EL (cell line): ENCODE measurements at places on chromosomes 3 and 15.

DNA sequence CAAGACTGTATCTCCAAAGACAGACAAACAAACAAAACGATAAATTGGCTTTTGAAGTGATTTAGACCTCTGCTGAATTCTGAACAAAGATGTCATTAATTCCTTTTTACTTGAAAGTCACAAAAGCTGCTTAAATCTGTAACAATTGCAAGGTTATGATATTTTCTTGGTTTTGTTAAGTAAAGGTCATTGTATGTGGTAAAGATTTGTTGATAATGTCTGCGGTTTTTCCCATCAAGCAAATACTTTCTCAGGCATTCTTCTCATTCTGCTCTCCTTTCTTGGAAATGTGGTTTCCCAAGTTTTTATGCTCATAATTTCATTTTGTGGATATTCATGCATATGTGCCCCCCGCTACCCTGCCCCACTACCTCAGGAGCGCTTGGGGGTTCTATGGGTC lies 116.5 kb downstream of the SLMAP start:
- no peak for DNase-seq

- no peak for DNase-seq
Measured at GRCh38 chr3:42504334-42505127, 2.1 kb downstream of the VIPR1 start.

- peak; percentile 43 for DNase-seq
Measured at GRCh38 chr3:141348837-141349236, 19.5 kb upstream of the ZBTB38 start.

DNA sequence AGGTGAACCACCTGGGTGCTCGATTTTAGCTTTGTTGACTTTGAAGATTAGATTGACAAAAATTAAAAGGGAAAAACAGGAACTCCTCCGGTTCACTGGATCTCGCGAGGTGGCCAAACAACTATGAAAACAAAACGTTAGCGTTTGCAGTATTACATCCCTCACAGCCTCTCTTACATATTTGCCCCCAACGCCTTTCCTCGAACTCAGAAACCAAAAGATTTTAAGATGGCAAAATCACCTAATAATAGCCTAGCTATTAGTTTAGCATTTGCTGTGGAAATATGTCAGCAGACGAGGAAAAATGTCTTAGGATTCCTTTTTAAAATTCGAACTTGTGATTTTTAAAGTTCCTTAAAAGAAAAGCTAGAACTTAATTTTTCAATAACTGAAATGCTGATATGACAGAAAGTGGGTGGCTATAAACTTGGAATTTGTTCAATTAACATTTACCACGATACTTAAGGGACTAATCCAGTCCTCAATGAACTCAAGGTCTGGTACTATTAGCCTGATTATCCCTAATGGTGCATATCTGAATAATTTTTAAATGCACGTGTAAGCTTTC lies 491 bp upstream of the SENP7 start:
- DNase-seq, result no peak

GRCh38 chr3:140497331-140497730 lies 180.5 kb upstream of the TRIM42 start:
- no peak for DNase-seq

- DNase-seq, result no peak
Measured at GRCh38 chr15:67063689-67064606, 1.5 kb upstream of the SMAD3 start.

- DNase-seq, result peak; percentile 95
Measured at GRCh38 chr3:171284308-171285075, 175.7 kb downstream of the TNIK start.

GRCh38 chr15:43911235-43911781 lies 84.5 kb downstream of the WDR76 start:
- DNase-seq, result peak; percentile 98

GRCh38 chr15:34837246-34838016 lies 42.1 kb upstream of the ACTC1 start:
- peak; percentile 85 for DNase-seq

GRCh38 chr3:1883534-1883933 lies 215.1 kb upstream of the CNTN4 start:
- no peak for DNase-seq

DNA sequence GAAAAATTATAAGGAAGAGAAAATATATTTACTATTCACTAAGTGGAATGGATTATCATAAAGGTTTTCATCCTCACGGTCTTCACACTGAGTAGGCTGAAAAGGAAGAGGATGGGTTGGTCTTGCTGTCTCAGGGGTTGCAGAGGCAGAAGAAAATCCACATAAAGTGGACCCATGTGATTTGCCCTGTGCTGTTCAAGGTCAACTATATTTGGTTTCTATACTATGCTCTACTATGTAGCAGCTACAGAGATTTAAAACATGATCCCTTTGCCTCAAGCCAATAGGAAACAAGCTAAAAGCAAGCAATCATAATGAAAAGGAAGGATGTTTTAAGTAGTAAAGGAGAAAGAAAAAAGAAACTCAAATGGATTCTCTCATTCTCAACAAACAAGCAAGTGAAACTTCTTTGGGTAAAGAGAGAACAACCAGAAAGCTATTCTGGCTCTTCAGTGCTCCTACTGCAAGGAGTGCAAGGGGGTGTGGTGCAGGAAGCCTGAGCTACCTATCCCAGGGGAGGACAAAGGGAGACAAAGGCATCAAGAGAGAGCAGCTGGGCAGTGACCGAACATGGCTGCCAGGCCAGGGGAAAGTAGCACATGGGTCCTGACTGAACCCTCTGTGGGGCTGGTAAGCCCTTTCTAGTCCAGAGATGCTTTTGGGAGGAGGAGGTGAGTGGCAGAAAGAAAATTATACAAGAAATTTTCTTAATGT lies 35.9 kb downstream of the SFMBT1 start:
- no peak for DNase-seq

DNA sequence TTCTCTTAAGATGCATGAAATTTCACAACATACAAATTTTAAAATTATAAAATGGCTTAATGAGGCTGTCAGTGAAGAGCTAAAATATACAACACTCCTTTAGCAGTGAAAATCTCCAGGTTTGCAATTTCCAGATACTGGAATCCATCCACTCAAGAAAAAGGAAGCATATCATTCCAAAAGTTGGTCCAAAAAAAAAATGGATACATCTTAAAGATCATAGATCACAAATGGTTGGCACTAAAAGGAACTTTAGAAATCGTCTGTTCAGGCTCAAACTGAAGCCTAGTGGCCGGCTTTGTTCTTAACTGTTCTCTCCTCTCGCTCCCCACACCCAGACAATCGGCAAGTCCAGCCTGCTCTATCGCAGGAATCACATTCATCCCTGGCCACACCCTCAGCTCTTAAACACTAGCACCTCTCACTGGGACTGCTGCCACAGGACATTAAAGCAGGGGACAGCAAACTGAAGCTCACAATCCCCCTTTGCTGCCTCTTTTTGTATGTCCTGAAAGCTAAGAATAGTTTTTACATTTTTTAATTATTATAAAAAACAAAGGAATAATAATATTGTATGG lies 130.3 kb upstream of the CDIN1 start:
- no peak for DNase-seq

DNA sequence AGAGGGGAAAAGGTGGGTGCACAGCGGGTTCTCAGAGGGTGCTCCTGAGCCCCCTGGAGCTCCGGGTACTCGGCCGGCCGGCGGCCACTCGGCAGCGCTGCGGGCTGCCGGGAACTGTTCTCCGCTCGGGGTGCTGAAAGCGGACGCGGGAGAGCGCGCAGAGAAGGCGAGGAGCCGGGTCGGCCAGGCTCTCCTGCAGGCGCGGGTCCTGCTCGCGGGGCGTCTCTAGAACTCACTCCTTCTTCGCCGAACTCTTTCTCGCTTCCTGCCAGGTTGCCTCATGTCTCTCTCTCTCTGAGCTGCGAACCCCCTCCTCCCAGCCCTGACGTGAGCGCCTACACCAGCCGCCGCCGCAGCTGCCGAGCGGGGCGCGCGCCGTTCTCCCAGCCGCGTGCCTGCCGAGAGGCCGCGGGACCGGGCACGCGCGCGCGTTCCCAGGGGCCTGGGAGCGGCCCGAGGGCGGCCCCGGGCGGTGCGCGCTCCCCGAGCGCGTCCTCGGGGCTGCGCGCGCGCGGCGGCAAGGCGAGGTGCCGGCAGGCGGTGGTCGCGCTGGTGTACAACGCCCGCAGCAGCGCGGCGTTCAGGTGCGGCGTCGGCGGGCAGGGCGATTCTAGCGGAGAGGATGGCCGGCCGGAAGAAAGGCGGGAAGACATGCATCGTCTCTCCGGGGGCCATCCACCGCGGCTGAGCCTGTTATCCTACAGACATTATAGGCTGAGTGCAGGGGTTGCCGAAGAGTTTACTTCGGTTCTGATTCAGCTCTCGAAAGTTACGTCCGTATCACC lies at the start of gene PEX5L:
Gene PEX5L (minus strand): TSS at position 267 of the 785 bp plus-strand sequence. CDS start 338 bp downstream, outside the sequence.
- DNase-seq, result peak; percentile 38

- DNase-seq, result no peak
Measured at GRCh38 chr15:54304321-54304720, 326.1 kb downstream of the UNC13C start.

DNA sequence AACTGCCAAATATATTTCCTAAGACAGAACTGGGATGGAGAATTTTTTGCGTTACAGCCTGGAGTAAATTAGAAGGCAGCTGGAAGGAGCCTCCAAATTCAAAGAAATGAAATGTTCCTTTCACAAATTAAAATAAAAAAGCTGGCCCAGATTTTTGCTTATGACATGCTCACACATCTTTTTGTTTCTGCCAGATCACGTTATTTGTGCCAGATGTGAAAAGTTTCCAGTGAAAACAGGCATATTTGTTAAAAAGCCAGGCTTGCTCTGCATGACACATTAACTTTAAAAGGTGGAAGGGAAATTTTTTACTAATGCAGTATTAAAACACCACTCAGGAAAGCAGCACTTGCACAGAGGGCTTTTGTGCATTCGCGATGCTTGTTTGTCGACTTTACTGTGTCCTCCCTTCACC lies 23.3 kb upstream of the ACKR4 start:
- DNase-seq, result no peak

DNA sequence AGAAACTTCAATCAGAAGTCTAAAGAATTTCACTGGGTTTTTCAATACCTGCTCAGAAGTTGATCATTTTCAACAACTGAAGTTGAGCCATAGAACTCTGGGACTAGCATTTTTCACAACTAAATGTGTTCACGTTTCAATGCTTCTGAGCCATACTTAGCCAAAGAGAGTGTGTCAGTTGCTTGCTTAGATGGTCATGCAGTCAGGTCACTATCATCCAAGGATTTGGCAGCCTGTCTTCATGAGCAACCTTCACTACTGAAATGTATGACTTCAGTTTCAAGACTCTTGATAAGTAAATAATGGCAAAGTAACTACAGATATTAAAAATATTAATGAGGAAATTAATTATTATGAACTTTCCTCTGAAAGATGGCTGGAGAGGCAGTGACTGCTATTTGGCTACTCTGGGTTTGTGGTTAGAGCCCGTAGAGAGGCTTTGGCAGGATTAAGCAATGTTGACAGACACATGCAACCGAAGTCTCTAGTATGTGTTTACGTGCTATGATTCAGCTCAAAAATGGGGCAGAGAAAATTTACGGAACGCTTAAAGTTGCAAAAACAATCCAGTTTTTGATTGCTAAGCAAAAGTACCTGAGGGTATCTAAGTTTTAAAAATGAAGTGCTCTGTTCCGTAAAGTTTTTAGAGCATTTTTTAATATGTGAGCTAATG lies 133.8 kb downstream of the GMNC start:
- peak; percentile 9 for DNase-seq

DNA sequence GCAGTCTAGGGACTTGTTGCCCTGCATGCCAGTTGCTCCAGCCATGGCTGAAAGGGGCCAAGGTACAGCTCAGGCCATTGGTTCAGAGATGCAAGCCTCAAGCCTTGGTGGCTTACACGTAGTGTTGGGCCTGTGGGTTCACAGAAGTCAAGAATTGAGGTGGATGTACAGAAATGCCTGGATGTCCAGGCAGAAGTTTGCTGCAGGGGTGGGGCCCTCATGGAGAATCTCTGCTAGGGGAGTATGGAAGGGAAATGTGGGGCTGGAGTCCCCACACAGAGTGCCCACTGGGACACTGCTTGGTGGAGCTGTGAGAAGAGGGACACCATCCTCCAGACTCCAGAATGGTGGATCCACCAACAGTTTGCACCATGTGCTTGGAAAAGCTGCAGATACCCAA lies 10.6 kb upstream of the B3GNT5 start:
- DNase-seq, result no peak

GRCh38 chr3:178618896-178619295 lies 82.7 kb downstream of the KCNMB2 start:
- no peak for DNase-seq

DNA sequence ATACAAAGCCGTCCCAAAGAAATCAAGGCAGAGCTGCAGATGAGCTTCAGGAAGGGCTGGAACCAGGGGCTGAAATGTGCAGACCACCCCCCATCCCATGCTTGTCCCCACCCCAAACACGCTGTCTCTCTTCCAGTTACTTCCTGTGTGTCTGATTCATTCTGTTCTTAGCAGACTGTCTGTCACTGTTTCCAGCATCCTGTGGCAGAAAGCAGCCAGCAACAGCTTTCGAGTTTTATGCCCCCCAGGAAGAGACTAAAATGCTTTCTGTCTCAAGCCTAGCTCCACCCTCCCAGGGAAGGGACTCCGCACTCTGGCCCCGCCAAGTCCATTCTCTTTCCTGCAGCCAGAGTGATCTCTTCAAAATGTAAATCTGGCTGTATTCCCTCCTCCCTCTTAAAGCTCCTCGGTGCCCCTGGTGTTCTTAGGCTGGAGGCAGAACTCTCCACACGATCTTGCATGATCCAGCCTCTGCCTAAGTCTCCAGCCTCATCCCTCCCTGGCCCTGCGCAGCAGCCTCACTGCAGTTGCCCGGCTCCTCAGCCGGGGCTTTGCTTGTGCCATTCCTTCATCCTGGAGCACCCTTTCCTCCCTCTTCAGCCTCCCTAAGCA lies 41.5 kb downstream of the HRH1 start:
- DNase-seq, result peak; percentile 83

GRCh38 chr3:71398157-71398836 lies 185.2 kb downstream of the FOXP1 start:
- peak; percentile 9 for DNase-seq

GRCh38 chr3:99747915-99748314 lies 69.7 kb upstream of the CMSS1 start:
- DNase-seq, result peak; percentile 62

DNA sequence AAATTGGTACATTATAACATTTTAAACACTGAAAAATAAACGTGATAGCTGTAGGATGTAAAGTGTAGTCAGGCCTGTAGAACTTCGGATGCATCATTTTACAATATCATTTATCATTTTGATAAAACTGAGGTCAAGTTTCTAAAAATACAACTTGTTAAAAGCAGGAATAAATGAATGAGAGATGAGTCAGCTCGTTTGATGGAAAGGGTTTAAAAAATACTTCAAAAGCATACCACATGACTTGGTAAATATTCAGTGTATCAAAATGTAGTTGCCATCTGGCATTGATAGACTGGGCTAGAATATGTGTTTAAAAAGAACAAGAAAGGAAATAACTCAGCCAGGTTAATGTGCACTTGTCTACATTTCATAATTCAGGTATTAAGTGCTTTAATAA lies 357.0 kb downstream of the TIGIT start:
- peak; percentile 65 for DNase-seq

- DNase-seq, result no peak
Measured at GRCh38 chr3:114675104-114675503, 381.3 kb downstream of the TIGIT start.
